Inflammatory macrophage treated with lipopolysaccharide for 1 hour (primary cell): ENCODE measurements at places on chromosomes 3 and 15.

DNA sequence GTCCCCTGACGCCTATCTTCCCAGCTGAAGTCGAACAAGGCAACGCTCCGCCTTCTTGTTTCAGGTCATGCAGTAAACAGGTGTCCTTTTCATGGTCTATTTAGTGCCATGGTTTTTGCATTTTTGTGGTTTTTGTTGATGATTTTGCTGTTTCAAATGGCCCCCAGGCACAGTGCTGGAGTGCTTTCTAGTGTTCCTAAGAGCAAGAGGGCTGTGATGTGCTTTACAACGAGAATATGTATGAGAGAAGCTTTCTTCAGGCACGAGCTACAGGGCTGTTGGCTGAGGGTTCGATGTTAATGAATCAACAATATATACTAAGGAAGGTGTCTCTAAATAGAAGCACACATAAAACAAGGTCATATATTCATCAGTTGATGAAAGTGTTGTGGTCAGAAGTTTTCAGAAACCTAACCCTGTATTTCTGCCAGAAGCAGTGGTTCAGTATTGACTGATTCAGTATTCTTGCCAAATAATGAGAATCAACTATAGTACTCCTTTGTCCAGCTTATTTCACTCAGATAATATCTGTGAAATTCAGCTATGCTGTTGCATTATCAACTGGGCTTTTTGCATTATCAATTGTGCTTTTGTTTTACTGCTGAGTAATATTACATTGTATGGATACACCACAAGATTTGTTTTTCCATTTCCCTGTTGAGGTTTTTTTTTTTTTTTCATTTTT lies 18.5 kb downstream of the LIMD1 start:
- no peak for DNase-seq

DNA sequence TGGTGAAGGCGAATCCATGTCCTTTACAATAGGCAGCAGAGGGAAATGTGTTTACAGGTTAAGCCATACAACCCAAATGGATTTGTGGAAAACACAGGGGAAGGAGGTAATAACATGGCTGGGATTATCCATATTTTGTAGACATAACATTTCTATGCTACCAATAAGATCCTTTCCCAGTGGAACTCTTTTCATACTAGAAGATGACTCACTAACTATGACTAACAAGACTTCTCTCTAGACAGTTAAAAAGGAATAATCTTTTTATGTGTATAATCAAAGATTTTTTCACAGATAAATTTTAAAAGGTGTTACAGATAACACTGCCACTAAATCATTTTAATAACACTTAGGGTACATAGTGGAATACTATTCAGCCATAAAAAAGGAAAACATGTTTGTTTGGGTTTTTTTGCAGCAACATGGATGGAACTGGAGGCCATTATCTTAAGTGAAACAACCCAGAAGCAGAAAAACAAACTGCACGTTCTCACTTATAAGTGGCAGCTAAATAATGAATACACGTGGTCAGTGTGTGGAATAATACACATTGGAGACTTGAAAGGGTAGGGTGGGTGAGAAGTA lies 39.6 kb downstream of the VPS13C start:
- no peak for DNase-seq

DNA sequence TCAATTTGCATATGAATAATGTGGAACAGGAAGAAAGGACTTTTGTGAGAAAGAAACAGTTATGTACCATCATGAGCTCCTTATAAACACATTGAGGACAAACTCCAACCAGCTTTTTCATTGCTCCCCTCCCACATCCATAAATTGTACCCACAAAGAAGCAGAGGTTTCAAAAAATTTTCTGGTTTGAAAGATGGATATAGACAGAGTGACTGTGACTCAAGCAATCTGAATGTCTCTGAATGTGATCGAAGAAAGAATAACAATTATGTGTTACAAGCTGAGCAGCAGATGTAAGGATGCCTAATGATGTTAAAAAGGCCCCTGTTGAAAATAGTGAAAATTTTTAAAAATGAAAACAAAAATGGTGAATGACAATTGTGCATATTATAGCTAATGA lies 127.4 kb downstream of the TFG start:
- no peak for DNase-seq

- DNase-seq, result no peak
These were observed 20.6 kb upstream of the GOLIM4 start for GRCh38 chr3:168116279-168116678.

DNA sequence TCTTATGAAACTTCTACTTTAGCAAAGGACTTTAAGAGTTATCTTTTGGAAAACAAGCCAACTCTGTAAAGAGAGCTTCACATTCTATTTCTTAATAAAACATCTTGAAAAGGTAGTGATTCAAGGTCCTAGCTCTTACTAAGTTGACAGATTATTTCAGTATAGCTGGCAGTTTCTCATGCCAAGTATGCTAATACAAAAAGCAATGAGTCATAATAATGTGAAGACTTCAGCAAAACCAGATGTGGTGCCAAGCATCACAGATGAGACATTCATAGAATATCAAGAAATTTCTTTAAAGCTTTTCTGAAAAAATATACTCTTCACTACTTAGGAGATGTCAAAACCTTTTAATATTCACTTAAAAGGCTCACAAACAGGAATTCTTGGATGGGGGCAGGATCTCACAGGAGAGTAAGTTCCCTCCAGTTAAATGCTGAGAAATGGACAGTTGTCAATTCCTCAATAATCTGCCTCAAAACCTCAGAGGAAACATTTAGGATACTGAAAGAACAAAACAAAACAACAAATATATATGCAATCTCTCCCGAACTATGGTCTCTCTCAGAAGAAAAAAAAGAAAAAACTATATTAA lies 45.6 kb downstream of the DCBLD2 start:
- no peak for DNase-seq

GRCh38 chr15:101188637-101189408 lies 63.0 kb downstream of the CHSY1 start:
- no peak for DNase-seq

DNA sequence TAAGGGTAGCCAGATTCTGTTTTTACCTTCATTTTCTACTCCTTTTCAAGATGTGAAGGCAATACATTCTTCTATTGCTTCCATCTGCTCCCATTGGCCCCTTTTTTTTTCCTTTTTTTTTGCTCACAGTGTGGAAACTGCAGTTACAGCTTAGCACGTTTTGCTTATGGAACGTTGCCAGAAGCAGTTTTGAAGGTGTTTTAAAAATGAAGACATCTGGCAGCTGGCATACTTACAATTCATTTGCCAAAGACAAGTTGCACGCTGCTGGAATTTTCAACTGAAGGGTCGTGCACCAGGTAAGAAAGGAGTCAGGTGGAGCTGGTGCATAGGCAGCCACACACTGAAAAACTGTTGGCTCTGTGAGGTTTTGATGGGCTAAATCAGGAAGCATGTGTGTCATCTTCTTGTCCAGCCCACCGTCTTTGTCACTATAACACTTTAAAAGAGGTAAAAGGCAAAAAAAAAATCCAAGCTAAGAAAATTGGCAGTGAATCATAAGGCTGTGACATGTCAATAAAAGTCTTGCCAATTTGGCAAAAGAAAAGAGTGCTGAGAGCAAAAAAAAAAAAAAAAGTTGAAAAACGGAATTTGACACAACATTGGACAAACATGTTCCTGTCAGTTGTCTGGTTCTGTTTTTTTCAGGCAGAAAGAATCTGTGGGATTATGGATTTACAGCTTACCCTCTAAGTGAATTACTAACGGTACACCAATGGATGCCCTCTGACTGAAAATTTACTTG lies 225.4 kb upstream of the SOX2 start:
- DNase-seq, result no peak

DNA sequence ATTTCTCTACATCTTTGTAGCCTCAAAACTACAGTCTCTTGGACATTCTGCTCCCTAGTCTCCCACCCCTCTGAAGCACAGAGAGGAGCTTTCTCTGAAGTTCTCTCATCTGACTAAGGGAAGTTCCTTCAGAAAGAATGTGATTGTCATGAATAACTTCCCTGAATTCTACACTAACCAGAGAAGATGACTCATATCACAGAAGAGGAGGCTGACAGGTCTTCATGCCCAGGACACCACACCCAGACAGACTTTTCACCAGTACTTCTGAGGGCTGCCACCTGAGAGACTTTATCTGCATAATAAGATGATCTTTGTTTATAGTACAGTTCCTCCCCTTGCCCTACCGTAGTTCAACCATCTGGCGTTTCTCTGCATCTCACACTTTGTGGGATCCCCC lies 52.8 kb downstream of the CDIN1 start:
- peak; percentile 2 for DNase-seq

- DNase-seq, result no peak
These were observed 22.1 kb downstream of the SRPRB start for GRCh38 chr3:133827684-133828083.
